DND-41 (cell line): ENCODE measurements at places on chromosomes 7 and 10.

DNA sequence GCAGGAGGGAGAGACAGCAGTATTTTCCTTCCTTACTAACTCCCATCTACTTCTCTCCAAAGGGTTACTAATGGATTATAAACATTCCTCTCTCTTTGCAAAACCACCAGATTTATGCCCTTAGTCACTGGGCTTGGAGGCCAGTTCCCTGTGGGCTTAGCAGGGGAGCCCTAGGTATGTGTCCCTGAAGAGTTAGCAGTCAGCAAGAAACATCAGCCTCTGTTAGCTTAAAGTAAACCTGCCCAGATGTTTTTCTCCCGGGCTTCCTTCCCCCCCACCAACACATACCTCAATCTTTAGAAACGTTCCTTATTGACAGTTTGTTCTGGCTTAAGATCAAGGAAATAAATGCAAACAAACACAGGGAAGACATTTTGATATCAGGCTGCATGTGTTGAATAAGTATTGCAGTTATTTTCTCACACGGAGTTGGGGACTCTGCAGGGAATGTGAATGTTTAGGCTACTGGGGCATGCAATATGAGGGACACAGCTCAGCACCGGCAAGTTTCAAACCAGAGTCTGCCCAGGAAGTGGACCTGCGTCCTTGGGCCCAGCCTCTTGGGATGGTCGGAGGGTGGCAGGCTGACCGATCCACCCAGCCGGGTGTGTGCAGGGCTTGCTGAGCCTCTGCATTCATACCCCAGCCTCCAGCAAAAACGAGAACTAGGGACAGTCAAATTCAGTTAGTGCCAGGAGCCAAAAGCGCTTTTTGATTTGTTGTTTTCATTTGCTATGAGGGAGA lies 252.0 kb upstream of the GRB10 start:
- no peak for DNase-seq

GRCh38 chr10:58064714-58065528 lies 202.8 kb downstream of the IPMK start:
- DNase-seq: peak; percentile 12

GRCh38 chr7:156379324-156380070 lies 261.1 kb upstream of the RNF32 start:
- DNase-seq: no peak

DNA sequence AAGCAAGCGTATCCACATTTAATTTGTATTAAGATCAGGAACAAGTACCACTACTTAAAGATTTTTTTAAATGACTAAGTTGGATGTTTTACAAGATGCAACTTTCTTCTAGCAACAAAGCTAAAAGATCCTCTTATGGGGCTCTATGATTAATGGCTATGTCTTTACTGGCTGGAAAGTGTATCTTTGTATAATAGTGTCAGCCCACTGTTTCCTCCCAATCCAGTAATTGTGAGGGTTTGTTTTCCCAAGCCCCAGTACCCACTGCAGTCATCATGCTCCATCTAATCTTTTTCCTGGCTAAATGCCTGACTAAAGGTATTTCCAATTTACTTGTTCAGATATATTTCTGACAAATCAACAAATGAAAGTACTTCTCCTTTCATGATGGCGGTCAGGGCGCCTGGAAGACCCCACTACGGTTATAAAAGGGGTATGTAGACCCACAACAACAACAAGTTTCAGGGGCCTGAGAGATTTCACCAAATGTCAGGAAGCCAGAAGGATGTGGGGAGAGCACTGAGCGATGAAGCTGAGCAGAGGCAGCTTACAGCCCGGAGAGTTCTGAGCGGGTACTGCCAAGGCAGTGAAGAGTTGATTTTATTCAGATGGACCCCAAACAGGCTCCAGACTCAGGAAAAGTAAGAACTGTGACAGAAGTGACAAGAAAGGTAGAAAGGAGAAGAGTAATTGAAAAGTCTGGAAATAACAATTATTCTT lies 222.6 kb upstream of the KLF14 start:
- no peak for DNase-seq

GRCh38 chr10:6140965-6141295 lies 52.1 kb downstream of the RBM17 start:
- no peak for DNase-seq

DNA sequence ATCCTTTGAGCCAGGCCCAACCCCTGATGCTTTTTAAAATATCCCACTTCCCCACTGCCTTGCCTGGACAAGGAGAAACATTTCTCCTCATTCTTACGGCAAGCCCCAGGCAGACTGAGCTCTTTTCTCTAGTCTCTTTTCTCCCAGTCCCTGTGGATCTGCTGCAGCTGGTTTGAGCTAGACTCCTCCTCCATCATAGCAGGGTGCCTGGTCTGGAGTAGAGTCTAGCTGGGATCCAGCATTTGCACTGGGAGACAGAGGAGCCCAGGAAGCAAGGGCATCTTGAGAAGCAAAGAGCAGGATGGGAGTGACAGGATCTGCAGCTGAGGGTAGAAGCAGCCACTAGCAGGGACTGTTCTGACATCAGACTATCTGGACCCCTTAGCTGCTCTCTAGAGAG lies 562.3 kb upstream of the COBL start:
- DNase-seq: no peak

DNA sequence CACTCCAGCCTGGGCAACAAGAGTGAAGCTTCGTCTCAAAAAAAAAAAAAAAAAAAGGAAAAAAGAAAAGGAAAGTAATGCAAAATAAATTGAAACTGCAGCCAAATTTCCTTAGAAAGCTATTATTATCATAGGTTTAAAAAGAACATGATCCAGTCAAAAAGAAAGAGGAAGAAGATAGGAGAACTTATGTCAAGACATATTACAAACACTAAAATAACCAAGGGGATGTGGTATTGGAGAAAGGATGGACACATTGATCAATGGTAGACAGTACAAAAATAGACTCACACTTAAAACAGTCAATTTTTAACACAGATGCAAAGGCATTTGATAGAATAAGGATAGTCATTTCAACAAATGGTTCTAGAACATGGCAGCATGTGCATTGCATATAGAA lies 27.3 kb upstream of the PFKP start:
- no peak for DNase-seq

- DNase-seq: no peak
Observed at GRCh38 chr7:128017460-128017859, 13.8 kb downstream of the LRRC4 start.

DNA sequence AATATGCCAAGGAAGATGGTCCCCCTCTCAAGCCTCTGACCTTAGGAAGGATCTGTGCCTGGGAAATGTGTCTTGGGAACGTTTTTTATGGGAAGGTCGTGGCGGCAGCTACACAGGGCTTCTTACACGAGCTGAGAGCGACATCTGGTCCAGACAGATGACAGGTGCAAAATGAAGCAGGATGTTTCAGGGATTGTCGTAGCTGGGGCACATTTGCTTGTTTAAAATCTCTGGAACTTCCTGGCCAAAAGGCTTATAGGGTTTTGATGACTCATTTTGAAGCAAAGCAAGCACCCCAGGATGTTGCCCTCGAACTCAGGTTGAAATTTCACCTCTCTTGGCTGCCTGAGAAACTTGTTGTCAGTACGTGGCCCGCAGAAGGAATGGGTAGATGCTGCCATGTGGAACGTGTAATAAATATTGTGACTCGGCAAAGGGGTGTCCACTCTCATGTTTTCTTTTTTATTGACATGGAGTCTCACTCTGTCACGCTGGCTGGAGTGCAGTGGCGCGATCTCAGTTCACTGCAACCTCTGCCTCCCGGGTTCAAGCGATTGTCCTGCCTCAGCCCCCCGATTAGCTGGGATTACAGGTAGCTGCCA lies 117.5 kb downstream of the CAMK1D start:
- no peak for DNase-seq

- DNase-seq: peak; percentile 34
Observed at GRCh38 chr10:101050208-101051069, 11.3 kb upstream of the KAZALD1 start.

DNA sequence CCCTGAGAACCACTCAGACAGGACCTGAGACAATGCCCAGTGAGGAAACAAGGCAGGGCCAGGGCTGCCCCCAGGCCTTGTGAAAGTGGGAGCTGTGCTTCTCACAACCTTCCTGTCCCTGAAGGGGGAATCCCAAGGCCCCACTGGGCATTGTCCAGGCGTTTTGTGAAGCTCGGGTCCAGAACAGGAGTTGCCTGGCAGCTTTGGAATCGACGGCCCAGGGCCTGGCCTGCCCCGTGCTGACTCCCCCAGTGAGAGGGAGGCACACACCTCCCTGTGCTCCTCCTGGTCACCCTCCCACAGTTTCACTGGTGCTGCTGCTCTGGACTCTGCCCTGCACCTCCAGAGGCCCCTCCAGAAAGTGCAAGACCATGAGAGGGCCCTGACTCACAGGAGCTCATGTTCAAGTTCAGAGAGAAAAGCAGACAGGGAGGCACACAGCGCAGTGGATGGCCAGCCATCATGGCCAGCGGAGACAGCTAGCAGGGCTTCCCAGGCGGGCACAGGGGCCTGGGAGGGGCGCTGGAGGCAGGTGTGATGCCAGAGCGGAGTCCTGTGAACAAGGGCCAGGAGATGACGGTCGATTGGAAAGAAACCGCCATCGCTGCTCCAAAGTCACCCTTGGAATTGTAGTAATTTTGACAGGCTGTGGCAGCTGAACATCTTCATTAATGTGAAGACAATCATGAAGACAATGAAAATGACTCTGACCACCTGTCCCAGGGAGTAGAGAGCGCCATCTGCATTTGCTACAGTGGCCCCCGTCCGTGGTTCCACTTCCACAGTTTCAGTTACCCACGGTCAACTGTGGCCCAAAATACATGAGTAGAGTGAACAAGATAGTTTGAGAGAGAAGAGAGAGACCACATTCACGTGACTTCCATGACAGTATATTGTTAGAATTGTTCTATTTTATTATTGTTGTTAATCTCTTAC lies 103.7 kb downstream of the MKI67 start:
- DNase-seq: no peak

GRCh38 chr10:13658871-13659685 lies 72.3 kb downstream of the PRPF18 start:
- no peak for DNase-seq

GRCh38 chr10:50554995-50555568 lies 68.7 kb downstream of the SGMS1 start:
- DNase-seq: no peak

GRCh38 chr7:33771422-33771821 lies 133.9 kb upstream of the BMPER start:
- no peak for DNase-seq

DNA sequence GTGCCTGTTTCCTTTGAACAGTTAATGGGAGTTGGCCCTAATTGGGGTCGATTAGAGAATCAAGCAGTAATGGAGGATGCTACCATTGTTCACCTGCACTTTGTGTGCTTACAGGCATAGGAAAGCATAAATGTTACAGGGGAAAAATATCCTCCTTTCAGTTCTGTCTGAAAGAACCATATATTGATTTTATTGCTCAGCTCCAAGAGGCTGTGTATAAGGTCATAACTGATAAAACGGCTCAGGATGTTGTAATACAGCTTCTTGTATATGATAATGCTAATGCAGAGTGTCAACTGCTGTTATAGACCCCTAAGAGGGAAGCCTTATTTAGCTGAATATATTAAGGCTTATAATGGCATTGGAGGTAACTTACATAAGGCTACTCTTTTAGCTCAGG lies 32.9 kb upstream of the AKR1C2 start:
- no peak for DNase-seq

DNA sequence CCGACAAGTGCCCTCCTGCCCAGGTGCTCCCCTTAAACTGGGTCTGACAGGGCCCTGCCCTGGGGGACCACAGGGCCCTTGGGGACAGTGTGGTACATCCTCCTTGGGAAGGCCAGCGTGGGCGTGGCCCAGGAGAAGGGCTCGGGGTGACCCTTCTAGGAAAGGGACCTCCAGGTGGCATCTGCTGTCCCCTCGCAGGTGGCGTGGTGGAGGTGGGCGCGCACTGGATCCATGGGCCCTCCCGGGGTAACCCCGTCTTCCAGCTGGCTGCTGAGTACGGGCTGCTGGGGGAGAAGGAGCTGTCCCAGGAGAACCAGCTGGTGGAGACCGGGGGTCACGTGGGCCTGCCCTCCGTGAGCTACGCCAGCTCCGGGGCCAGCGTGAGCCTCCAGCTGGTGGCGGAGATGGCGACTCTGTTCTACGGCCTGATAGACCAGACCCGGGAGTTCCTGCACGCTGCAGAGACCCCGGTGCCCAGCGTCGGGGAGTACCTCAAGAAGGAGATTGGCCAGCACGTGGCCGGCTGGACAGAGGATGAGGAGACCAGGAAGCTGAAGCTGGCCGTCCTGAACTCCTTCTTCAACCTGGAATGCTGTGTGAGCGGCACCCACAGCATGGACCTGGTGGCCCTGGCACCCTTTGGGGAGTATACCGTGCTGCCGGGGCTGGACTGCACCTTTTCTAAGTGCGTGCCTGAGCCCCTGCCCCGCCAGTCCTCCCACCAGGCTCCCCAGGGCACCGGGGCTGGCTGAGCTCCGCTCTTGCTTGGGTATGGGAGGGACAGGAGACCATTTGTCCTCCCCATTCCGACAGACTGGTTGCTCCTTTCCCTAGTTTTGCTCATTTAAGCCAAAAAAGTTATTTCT lies 972 bp downstream of the PAOX start:
- no peak for DNase-seq

GRCh38 chr7:99653754-99654153 lies 26.0 kb downstream of the CYP3A5 start:
- DNase-seq: no peak

GRCh38 chr7:4744391-4745264 lies 30.8 kb upstream of the AP5Z1 start:
- peak; percentile 85 for DNase-seq

DNA sequence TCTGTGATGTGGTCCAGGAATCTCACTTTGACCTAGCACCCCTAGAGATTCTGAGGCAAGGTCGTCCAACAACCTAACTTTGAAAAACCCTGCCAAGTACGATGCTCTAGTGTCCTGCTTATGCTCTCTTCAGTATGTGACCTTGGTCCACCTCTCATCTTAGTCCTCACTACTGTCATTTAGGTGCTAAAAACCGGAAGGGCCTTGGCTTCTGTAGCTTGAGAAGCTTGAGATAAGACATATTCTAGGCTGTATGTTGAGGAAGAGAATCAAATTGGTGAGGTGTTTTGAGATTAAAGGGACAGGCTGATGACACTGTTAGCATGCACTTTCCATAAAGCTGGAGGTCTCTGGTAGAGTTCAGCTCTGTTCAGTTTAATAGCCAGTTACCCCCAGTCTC lies 57.0 kb upstream of the MTPN start:
- DNase-seq: no peak

DNA sequence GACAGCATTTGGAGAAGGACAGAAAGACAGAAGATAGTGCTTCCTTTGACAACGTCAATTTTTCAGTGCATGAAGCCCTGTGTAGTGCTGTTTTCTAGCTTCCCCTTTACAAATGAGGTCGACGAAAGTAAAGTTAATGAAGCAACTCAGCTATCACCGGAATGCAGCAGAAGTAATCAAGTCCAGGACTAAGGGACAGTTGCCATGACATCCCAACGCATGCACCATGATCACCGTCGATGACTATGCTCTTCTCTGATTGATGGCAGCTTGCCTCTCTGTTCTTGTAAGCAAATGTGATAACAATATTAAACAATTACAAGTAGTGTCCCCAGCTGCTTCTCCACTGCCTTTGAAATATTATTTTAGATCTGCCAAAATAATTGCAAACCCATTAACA lies 205.8 kb downstream of the FRMD4A start:
- no peak for DNase-seq
